Activated CD4-positive, alpha-beta T cell treated with anti-CD3 and anti-CD28 coated beads, Interleukin-2, amount 50 U/mL, for 24 hours (primary cell): ENCODE measurements at places on chromosomes 4 and X.

DNA sequence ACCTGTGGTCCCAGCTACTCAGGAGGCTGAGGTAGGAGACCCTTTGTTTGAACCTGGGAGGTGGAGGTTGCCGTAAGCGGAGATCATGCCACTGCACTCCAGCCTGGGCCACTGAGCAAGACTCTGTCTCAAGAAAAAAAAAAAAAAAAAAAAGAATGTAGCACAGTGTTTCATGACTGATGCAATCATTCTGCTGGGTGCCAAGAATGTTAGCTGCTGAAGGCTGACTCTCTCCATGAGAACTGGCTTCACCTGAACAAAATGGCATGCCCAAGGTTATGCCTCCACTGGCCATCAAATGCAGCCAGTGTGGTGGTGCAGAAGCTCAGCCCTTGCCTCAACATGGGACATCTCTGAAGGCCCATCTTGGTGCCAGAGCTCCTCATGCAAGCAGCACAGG, 412.1 kb downstream of the ADAM29 start:
- DNase-seq, result no peak

GRCh38 chrX:2967998-2968909, 38.1 kb upstream of the ARSH start:
- no peak for DNase-seq

DNA sequence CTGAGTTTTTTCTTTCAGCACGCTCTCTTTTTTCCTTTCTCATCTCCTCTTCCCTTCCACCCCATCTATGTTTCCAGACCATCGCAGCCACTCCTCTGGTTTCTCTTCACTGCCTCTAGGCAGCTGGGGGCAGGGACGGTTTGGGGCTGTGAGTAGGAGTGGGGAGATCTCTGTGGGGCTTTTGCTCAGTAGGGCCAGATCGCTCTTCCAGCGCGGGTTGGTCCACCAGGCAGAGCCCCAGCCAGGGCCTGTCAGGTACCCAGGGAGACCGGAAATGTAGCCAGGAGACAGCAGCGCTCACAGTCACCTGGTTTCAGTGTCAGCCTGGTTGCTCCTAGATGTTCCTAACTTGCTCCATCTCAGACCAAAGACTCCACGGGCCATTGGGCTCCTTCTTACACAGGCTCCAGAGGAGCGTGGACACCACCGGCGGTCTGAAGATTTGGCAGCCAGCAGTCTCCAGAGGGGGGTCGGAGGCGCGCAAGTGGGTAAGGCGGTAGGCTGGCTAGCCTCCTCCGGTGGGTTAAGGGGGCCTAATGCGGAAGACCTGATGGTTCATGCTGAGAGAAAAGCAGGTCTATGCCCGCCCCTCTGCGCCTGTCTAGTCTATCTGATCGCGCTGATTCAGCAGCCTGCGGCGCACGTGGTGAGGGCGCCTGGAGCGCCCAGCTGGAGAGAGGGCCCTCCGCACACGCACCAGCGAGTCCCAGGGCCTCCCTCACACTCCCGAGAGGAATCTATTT, 1.8 kb downstream of the FGF5 start:
- no peak for DNase-seq

DNA sequence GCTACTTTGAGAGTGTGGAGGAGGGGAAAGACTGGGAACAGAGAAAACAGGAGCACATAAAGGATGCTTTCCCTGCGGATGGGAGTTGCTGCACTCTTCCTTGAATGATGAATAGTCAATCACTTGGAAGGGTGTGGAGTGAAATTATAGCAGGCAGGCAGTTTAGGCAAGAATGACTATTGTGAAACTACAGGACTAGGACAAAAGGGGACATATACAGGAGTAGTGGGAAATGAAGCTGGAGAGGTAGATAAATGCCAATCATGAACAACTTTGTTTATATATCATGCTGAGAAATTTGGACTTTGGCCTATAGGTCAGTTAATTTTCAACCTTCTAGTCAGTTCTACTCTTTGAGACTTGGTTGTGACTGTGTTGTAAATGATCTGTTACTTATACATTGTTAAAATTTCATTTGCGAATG, 76.9 kb downstream of the PAQR3 start:
- no peak for DNase-seq

- DNase-seq, result no peak
Observed at GRCh38 chr4:22986881-22987280, 294.1 kb downstream of the GBA3 start.

- no peak for DNase-seq
Observed at GRCh38 chrX:37921758-37922157, 74.4 kb upstream of the DYNLT3 start.

GRCh38 chr4:73693811-73694210, 46.6 kb upstream of the CXCL8 start:
- DNase-seq, result no peak

GRCh38 chr4:146506272-146506671, 15.5 kb downstream of the SLC10A7 start:
- no peak for DNase-seq

GRCh38 chr4:171441300-171441941, 371.8 kb upstream of the GALNTL6 start:
- DNase-seq, result no peak

DNA sequence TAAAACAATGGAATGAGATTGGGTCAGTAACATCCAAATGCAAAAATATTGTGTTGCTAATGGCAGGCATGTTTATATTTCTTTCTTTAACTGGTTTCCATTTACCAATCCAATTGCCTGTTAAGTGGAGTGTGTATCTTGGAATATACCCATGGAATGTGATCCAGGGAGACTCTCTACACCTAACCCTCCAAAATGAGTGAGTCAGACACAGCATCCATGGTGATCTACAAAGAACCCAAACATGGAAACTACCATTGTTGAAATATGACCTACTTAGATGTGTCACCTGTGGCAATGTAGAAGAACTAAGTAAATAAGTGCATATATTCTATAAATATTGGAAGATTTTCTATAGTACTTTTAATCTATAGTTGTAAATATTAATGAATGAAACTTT, 110.3 kb downstream of the AREG start:
- DNase-seq, result no peak

DNA sequence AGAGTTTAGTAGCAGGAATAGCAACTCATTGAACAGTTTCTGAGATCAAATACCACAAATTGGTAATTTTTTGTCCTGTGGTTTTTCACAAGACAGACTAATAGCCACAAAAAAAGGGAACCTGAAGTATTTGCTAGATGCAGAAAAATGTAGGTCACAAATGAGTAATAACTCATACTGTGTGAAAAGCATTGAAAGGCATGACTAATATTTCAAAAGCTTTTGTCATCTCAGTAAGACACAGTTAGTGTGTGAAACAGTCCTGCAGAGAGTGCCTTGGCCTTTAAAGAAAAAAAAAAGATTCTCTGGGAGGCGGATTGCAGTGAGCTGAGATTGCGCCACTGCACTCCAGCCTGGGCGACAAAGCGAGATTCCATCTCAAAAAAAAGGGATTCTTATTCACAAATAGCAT, 31.4 kb upstream of the SLC25A31 start:
- no peak for DNase-seq

DNA sequence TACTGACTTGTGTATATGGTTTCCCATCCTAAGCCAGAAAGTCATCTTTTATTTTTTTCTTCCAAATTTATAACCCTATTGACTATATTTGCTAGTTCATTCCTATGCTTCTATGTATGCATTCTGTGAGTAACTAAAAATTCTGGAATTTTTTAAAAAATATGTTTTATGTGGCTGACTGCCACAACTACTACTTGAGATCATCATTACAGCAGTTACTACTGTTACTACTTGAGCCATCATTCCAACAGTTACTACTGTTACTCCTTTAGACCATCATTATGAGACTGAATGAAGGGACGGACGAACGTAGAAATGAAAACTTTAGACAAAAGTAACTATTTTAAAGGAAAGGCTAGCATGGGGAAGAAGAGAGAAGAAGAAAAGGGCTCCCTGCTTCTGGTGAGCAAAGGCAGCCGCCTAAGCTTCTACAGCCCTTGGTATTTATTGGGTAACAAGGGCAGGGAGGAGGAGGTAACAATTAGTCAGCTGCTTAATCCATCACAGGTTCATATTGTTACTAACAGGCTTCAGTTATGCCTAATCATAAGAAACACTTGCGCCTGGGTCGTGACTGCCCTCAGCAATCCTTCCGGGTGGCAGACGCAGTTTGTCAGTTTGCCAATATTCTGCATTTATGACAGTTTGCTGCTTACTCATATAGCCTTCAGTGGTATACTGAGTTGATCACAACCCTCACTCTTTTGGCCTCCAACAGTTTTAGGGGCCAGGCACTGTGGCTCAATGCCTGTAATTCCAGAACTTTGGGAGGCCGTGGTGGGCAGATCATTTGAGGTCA, 80.4 kb downstream of the PDLIM5 start:
- no peak for DNase-seq

DNA sequence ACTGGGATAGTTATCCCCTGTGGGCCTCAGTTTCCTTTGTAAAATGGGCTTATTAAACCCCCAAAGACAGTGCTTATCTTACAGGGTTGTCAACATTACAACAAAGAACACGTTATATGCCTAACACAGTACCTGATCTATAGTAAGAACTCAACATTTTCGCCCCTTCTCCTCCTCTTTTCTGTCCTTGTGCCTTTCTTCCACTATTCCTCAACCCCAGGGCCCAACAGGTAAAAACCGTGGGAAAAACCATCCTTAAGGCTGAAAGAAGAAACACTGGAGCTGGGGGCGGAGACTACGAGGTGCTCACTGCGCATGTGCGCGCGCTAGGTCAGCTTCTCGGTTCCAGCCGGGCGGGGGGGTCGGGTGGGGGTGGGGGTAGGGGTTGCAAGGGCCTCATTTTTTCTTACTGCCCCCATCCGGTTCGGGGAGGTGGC, 426 bp upstream of the XIAP start:
- DNase-seq, result no peak

DNA sequence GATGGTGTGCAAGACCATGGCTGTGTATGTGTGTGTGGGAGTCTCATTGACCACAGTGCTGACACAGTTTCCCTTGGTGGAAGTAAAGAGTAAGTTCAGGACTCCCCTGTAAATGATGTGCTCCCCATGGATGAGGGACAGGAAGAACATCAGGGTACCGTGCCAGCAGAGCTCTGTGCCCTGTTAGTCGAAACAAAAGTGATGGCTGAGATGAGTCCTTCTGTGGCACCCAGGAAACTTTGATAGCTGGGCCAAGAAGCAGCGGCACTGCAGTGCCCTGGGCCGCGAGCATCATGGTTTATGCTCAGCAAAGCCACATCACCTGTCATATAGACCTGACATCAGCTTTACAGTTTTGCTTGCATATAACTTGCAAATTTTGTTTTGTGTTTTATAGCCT, 61.4 kb upstream of the CLDN34 start:
- DNase-seq, result no peak

DNA sequence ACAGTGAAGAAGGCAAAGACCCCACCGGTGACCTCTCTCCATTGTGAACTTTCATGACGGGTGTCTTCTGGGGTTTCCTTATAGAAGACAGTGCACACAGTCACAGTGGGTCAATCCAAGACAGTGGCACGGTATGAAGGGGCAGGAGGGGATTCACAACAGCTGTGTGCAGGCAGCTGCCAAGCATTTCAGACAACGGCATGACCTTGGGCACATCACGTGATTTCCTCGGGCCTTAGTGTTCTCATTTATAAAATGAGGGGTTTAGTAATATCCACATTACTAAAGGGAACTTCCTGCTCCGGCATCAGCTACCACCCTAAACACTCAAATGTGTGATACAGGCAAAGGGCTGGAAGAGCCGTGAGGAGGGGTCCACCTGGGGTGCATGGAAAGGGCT, 42.9 kb downstream of the RBM47 start:
- DNase-seq, result no peak

- DNase-seq, result no peak
Observed at GRCh38 chrX:3514996-3515395, 168.5 kb upstream of the MXRA5 start.

GRCh38 chr4:112002248-112002661, 143.0 kb upstream of the FAM241A start:
- DNase-seq, result no peak

GRCh38 chr4:106238820-106239420, 77.1 kb downstream of the TBCK start:
- no peak for DNase-seq

GRCh38 chr4:139209470-139210063, 32.5 kb upstream of the ELF2 start:
- no peak for DNase-seq

DNA sequence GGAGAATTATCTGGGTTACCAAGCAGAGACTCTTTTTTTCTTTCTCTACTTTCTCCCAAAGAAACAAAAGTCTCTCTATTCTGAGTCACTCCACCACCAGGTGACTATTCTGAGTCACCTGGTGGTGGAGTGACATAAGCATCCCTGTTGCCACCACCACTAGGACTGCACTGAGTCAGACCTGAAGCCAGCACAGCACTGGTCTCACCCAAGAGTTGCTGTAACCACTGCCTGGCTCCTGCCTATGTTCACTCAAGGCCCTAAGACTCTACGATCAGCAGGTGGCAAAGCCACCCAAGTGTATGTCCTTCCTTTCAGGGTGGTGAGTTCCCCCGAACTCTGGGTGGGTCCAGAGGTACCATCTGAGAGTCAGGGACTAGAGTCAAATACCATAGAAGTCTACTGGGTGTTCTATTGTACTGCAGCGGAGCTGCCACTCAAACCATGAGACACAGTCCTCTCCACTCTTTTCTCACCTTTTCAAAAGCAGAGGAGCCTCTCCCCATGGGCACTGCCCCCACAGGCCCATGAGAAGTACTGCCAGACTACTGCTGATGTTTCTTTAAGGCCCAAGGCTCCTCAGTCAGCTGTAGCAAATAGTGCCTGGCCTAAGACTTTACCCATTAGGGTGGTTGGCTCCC, 209.6 kb upstream of the IRS4 start:
- no peak for DNase-seq

DNA sequence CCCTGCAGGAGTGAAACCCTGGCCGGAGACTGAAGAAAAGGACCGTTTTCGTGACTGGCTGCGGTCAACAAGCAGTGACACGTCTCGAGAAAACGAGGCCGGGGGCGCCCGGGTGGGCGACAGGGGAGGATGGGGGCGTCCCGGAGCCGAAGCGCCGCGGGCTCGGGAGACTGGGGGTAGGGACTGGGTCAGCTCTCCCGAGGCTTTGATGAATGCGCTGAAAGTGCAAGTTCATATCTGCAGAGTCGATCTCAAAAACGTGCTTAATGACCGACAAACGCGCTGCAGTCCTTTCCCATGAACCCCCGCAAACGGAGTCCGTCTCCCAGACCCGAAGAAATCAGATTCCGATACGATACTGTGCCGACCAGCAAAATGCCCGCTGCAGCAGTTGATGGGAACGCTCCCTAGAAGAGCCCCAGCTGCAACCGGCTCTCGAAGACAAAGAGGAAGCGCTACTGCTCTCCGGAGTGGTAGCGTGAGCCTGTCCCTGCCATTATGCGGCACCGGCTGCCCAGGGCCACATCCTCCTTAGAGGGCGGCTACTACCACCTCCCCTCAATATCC, 806 bp upstream of the CD99L2 start:
- peak; percentile 0 for DNase-seq

DNA sequence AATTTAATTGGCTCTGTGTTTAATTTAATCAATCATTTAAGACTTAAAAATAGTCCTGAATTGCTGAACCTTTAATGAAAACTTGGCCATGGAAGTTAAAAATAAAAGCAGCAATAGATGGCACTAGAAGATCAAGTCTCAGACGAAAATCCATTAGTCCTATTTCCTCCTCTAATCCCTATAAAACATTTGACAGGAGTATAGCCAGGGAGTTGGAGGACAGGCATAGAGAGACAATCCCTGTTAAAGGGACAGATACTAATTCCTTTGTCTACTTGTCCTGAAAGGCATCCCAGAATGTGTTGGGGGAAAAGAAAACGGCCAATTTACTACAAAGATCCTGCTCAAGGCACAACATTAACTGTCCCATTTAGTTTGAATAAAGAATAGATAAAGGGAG, 276.3 kb upstream of the TACR3 start:
- DNase-seq, result no peak
